ENCODE measurements at places on chromosomes 6 and 20. TPM values are rescaled to one million over a fixed set of nuclear protein-coding genes. Genes with fewer than 3 reads are reported as not detected.

GRCh38 chr6:163651426-163651825 is 236.9 kb downstream of the QKI start:
- no peak overlapping the region for H3K27ac ChIP-seq
- H3K36me3 ChIP-seq: no peaks in the 10 kb centered on the region
- DNase-seq: no peak
- H3K4me1 ChIP-seq: no peaks in the 10 kb centered on the region
- no peaks in the 10 kb centered on the region for H3K27me3 ChIP-seq
- no peak overlapping the region for H3K4me3 ChIP-seq

DNA sequence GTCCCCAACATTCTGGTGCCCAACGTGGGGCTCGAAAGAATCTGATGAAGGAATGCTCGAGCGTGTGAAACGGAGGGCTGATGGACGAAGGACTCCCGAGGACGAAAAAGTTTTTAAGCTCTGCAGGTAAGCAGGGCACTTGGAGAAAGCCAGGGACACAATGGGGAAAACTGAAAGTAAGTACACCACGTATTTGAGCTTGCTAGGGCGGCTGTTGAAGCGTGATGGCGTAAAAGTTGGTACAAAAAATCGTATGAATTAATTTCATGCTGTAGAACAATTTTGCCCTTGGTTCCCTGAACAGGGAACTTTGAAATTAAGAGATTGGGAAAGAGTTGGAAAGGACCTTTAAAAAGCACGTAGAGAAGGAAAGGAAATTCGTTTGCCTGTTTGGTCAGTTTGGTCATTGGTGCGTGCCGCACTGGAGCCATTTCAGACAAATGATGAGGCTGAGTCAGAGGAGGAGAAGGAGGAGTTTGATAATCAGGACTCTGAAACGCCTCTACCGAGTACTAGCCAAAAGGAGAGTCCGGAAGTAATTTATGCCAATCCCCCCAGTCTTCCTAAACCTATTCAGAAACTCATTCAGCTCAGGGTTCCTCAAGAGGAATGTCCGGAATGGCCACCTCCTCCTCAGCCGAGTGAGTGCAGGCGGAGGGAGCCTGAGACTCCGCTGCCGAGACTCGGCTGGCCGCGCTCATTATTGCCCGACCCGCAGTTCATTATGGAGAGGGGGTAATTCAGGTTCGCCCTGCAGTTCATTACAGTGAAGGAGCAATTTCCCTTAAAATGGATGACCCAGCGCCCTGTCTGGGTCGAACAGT is 59.2 kb upstream of the PRSS16 start:
- peak overlapping the region; percentile 63 for H3K4me3 ChIP-seq
- no peaks in the 10 kb centered on the region for H3K4me1 ChIP-seq
- DNase-seq: no peak
- H3K36me3 ChIP-seq: no peaks in the 10 kb centered on the region

- no peaks in the 10 kb centered on the region for H3K36me3 ChIP-seq
- no peaks in the 10 kb centered on the region for H3K27me3 ChIP-seq
- no peaks in the 10 kb centered on the region for H3K4me1 ChIP-seq
- no peak overlapping the region for H3K27ac ChIP-seq
Measured at GRCh38 chr6:11341867-11342266, 109.4 kb upstream of the NEDD9 start.

DNA sequence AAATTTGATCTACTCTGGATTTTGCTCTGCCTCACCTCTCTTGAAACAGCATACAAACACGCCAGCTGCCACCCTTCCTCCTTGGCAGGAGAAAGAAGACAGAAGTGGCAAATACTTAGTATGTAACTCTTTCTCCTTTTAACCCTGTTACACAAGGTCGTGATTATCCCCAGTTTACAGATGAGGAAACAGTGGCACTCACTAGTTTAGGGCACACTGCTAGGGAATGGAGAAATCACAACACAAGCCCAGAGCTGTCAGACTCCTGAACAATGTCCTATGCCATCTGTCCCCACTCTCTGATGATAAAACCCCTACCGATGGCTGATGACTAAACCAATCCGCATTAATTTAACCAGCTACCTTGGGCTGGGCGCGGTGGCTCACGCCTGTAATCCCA is 79.7 kb downstream of the FGD2 start:
- H3K27me3 ChIP-seq: no peaks in the 10 kb centered on the region
- H3K36me3 ChIP-seq: no peaks in the 10 kb centered on the region
- H3K4me3 ChIP-seq: no peak overlapping the region
- DNase-seq: no peak
- no peak overlapping the region for H3K27ac ChIP-seq
- no peaks in the 10 kb centered on the region for H3K4me1 ChIP-seq

DNA sequence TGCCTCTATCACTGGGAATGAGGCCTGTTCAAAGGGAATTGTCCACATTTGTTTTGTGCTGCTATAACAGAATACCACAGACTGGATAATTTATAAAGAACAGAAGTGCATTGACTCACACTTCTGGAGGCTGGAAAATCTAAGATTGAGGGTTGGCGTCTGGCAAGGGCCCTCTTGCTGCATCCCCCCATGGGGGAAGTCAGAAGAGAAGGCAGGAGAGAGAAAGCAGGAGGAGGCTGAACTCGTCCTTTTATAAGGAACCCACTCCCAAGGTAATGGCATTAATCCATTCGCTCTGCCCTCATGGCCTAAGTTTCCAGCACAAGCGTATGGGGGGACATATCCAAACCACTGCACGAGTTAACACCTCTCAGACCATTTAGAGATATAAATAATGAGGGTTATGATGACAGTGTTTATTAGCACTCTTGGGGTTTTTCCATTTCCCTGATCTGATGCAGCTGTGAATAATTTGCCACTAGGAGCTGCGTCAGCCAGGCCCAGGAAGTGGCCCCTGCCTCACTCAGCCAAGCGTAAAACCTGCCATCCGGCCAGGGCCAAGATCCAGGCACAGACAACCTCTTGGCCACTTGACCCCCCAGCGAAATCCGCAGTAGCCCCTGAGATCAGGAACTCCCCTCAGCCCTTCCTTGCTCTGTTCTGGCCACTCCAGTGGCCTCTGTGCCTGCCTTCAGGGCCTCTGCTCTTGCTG is 14.2 kb upstream of the SLCO4A1 start:
- peaks cover 12% of the 10 kb centered on the region for H3K4me1 ChIP-seq
- no peak overlapping the region for H3K27ac ChIP-seq
- H3K27me3 ChIP-seq: no peaks in the 10 kb centered on the region
- H3K36me3 ChIP-seq: no peaks in the 10 kb centered on the region
- no peak overlapping the region for H3K4me3 ChIP-seq

DNA sequence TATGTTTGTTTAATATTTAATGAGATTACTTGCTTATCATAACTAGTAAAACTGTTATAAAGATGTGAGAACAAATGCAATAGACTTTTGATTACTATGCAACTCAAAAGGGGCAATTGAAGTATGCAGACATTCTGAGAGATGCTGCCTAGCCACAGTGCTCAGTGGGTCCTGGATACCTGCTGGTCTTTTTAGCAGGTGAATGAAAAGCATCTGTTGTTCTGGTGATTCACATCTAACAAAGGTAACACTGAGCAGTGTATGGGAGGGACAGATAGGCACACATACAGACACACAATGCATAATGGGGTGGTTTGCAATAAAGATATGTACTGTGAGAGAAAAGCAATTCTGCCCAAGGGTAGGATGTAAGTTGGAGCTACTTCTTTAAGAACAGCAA is 46.9 kb downstream of the OGFRL1 start:
- H3K4me3 ChIP-seq: no peak overlapping the region
- no peak overlapping the region for H3K27ac ChIP-seq
- no peak for DNase-seq
- H3K4me1 ChIP-seq: no peaks in the 10 kb centered on the region

The LAMP5 gene
- 0.31 TPM for total RNA-seq

GRCh38 chr20:4150070-4150441 is 134.7 kb upstream of the RNF24 start:
- peak overlapping the region; percentile 81 for H3K4me3 ChIP-seq
- peaks cover 12% of the 10 kb centered on the region for H3K27me3 ChIP-seq
- no peak for DNase-seq
- H3K36me3 ChIP-seq: no peaks in the 10 kb centered on the region
- H3K4me1 ChIP-seq: no peaks in the 10 kb centered on the region

The BACH2 gene
- 5.9 TPM for total RNA-seq

DNA sequence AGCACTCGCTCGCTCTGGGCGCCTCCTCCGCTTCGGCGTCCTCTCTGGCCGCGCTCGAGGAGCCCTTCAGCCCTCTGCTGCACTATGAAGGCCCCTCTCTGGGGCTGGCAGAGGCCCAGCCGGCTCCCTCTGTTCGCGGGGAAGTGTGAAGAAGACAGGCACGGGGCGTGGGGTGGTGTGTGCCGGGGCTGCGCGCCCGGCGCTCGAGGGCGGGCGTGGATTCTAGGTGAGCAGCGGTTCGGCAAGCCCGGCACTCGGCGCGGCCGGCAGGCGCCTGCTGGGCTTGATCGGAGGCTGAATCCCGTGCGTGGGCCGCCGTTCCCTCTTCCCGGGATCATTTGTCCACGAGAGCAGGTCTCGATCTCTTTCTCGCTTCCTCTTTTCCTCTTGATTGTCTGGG is 153.0 kb downstream of the SLC35B3 start:
- no peak overlapping the region for H3K4me3 ChIP-seq
- no peaks in the 10 kb centered on the region for H3K36me3 ChIP-seq
- peaks cover 2% of the 10 kb centered on the region for H3K4me1 ChIP-seq

DNA sequence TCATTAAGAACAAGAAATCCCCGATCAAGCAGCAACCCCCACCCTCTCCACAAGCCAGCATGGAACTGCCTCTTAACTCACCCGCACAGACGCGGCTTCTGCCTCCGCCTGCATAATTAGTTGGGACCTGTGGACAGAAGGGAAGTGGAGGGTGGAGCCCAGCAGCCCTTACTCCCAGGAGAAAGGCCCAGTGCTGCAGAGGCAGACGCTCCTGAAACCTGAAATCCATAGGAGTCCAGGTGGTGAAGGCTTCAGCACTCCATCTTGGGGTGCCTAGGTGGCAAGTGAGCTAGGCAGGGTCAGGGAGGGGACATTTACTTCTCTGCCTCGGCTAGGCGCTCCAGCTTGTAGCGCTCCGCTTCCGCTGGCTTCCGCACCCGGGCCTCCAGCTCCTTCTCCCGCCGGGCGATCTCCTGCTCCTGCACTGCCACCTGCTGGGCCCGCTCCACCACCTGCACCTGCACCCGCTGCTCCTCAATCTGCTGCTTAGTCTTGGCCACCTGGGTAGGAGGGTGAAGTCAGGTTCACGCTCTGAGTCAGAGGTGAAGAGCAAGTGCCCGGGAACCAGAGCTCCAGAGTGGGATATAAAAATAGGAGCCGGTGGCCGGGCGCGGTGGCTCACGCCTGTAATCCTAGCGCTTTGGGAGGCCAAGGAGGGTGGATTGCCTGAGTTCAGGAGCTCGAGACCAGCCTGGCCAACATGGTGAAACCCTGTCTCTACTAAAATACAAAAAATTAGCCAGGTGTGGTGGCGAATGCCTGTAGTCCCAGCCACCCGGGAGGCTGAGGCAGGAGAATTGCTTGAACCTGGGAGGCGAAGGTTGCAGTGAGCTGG is 10.7 kb downstream of the TUBB start:
- no peak for DNase-seq
- H3K27me3 ChIP-seq: no peaks in the 10 kb centered on the region
- H3K4me1 ChIP-seq: no peaks in the 10 kb centered on the region
- H3K27ac ChIP-seq: no peak overlapping the region
- H3K36me3 ChIP-seq: peaks cover 30% of the 10 kb centered on the region

- no peak for DNase-seq
- H3K27ac ChIP-seq: no peak overlapping the region
Measured at GRCh38 chr6:166633732-166634535, 6.9 kb upstream of the RPS6KA2 start.

The PABPC1L gene
- total RNA-seq: 60.9 TPM

DNA sequence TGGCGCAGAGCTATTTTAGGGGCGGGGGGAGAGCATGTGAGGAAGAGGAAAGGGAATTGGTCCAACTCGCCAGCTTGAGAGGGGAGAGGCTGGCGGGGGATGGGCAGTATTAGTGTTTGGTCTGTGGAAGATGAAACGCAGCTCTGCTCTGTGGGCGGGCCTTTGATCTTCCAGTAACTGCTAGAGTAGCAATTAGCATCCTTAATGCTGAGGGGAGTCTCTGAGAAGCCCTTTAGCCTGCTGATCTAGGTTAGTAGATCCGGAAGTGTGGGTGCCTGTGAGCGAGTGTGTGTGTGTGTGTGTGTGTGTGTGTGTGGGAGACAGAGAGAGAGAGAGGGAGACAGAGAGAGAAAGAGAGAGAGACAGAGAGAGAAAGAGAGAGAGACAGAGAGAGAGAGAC is 117.2 kb upstream of the BACH2 start:
- H3K36me3 ChIP-seq: no peaks in the 10 kb centered on the region
- no peak overlapping the region for H3K4me3 ChIP-seq
- H3K27ac ChIP-seq: no peak overlapping the region
- no peaks in the 10 kb centered on the region for H3K4me1 ChIP-seq
- DNase-seq: no peak

DNA sequence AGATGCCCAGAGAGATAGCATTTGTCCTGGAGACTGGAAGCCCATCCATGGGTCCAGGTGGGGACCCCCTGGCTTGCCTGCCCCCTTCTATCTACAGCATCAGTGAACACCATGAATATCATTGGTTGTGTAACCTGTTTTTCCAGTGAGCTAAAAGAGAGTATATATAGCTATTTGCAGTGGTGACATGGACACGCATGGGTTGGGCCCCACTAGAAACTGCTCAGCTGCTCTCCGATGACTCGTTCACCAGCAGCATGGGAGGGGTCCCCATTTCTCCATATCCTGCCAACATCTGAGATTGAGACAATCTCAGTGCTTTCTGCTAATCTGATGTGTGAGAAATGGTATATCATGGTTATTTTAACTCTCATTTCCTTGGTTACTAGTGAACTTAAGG is 4.0 kb upstream of the ZC3H12D start:
- no peaks in the 10 kb centered on the region for H3K27me3 ChIP-seq
- no peak for DNase-seq
- H3K4me1 ChIP-seq: no peaks in the 10 kb centered on the region

The ECT2L gene
- total RNA-seq: not detected

The GRIK2 gene
- total RNA-seq: 2.2 TPM

Data from H1 (cell line).